ENCODE measurements at places on chromosomes 3 and 15. TPM values are rescaled to one million over a fixed set of nuclear protein-coding genes. Genes with fewer than 3 reads are reported as not detected.

GRCh38 chr15:81497238-81497637, 123.2 kb upstream of the TMC3 start:
- H3K4me1 ChIP-seq, result peaks cover under 1% of the 10 kb centered on the region
- H3K36me3 ChIP-seq, result no peaks in the 10 kb centered on the region
- H3K4me3 ChIP-seq, result no peak overlapping the region
- H3K27me3 ChIP-seq, result peaks cover 4% of the 10 kb centered on the region
- no peak for DNase-seq

GRCh38 chr15:58608711-58609110, 140.8 kb downstream of the ADAM10 start:
- H3K4me1 ChIP-seq, result no peaks in the 10 kb centered on the region
- H3K27ac ChIP-seq, result no peak overlapping the region
- no peak overlapping the region for H3K4me3 ChIP-seq
- no peaks in the 10 kb centered on the region for H3K27me3 ChIP-seq
- DNase-seq, result no peak
- H3K36me3 ChIP-seq, result peaks cover 2% of the 10 kb centered on the region

DNA sequence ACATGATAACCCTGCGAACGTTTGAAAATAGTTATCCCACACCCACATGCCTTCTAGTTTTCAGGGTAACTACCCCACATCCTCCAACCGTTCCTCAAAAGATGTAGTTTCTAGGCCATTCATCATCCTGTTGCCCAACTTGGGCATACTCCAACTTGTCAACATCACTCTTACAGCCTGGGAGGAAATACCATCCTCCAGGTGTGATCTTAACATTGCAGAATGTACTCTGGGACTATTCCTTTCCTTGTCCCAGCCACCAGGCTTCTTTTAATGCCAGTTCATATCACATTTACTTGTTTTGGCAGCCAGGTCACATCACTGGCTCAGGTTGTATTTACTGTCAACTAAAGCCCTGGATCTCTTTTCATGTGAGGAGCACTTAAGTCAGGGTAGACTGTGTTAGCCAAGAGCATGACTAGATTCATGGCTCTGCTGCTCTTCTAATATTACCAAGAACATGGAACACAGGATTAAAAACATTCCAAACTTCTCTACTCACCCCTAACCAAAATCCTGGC, 4.0 kb upstream of the DENND6A start:
- DNase-seq, result no peak
- H3K4me3 ChIP-seq, result no peak overlapping the region
- H3K27ac ChIP-seq, result no peak overlapping the region
- no peaks in the 10 kb centered on the region for H3K4me1 ChIP-seq
- no peaks in the 10 kb centered on the region for H3K27me3 ChIP-seq

HTD2 gene
- total RNA-seq, result 10.0 TPM

MESP1 gene
- 1.7 TPM for total RNA-seq

PIGX gene
- total RNA-seq, result 12.4 TPM

LSAMP gene
- total RNA-seq, result not detected
